NCI-H2171 (cell line): ENCODE measurements at places on chromosomes 1 and 21.

- no peak for DNase-seq
Measured at GRCh38 chr1:152067150-152067549, 21.7 kb downstream of the TCHHL1 start.

DNA sequence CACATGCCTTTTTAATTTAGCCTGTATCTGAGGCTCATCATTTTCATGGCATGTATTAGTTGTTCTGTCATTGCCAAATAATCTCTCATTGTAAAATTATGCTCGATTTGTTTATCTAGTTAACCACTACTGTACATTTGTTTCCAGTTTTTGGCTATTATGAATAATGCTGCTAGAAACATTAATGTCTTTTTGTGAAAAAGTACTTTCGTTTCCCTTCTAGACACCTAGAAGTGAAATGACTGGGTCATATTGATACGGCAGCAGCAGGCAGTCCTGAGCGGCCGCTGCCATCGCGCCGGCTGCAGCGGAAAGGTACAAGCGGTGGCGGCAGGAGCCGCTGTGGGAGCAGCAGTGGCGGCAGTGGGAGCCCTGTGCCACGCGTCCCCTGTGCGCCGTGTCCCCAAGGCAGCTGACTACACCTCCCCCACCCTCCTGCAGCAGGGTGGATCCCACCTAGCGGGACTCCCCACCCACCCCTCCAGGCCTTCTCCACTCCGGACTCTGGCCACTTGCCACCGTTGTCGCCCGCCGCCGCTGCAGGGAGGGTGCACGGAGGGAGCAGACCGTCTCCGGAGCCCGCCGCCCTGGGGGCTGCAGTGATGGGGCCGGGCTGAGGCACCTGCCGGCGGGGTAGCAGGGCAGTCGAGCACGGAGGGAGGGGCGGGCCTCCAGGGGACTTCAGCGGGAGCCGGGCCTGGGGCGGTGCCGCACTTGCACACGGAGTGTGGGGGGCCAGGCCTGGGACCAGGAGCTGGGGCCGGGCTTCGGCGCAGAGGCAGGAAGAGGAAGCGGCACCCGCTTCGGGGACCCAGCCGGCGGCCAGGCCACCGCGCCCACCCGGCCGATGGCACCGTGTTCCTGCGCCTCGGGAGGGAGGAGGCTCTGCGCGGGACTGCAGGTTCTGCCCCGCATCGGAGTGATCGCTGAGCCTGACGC, 66.8 kb upstream of the RGS7 start:
- peak; percentile 2 for DNase-seq

DNA sequence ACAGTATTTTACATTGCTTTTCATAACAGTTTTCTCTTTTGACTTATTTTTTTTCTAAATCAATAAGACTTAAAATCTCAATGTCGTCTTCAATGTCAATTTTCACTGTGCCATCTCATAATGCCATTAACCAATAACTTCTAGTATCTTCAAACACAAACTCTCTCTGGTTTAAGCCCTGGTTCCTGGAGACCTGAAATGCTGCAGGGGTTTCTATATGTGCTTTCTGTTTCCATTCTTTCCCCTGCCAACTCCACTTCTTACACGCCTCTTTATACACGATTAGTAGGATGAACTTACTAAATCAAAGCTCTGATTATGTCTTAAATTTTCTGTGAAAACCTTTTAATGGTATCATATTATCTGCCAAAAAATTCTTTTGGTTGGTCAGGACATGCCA, 191.4 kb downstream of the AMY1C start:
- no peak for DNase-seq

- DNase-seq = no peak
Measured at GRCh38 chr1:56218023-56218422, 361.3 kb downstream of the PLPP3 start.

- DNase-seq = no peak
Measured at GRCh38 chr1:32783851-32784250, 33.3 kb downstream of the YARS1 start.

DNA sequence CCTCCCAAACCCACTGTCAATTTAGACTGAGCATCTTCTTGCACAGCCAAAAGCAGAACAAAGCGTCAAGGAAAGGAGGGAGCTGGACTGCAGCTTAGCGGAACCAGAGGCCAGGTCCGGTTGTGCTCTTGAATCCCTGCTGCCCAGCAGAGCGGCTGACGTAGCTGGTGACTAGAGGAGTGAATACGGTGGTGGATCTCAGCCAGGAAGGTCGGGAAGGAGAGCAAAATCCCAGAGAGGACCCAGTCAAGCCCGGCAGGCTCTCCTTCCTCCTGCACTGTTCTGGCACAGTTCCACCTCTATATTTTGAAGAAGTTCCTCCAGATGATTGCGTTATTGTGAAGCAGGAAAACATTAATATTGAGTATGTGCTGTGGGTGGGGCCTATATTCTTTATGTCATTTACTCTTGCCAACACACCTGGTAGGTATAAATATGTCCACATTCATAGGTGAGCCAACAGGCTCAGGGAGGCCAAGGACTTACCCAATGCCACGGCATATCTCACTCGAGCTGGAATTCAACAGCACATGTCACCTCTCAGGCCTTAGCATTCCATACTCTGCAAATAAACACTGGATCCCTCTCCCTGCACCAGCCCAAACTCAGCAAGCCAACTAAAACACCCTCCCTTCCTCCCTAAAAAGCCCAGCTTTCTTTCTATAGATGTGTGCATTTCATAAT, 23.6 kb upstream of the ABCB10 start:
- DNase-seq = no peak

DNA sequence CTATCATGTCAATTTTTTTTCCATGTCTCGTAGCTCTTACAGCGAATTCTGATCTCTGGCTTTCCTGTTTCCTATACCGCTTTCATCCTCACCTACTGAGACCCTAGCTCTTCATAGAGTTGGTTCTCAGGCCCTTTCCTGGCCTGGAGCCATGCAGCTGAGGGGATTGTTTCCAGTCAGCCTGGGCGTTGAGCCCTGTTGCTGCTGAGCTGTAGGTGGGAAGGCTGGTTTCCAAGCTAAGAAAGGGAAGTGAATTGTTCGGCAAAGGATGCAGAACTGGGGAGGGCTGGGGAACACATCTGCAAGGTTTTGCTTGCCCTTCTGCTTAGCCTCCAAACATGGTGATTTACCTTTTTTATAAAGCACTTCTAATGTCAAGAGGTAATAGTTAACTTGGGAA, 41.5 kb downstream of the SPATA46 start:
- DNase-seq = no peak

- no peak for DNase-seq
Measured at GRCh38 chr1:54001591-54001990, 16.4 kb downstream of the LDLRAD1 start.

DNA sequence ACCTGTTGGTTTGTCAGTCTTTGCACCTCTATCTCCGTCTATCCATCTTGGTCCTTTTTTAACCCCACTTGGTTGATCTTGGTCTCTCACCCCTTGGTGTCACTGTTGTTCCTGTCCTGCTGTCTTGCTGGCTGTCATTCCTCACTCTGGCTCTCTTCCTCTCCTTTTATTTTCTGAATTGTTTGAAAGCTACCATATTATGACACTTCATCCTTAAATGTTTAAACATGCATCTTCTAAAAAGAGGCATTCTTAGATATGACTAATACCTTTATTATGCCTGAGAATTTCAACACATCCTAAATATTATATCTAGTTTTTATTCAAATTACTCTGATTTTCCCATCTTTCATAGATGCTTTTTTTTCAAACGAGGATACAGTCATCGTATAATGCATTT, 37.0 kb downstream of the BACH1 start:
- no peak for DNase-seq

GRCh38 chr1:246459221-246459620, 47.9 kb downstream of the SMYD3 start:
- DNase-seq = no peak

GRCh38 chr1:197400522-197400902, 132.5 kb downstream of the CRB1 start:
- DNase-seq = no peak

- DNase-seq = no peak
Measured at GRCh38 chr1:47507144-47507543, 69.3 kb downstream of the FOXD2 start.

GRCh38 chr1:186499571-186499970, 38.7 kb upstream of the PDC start:
- DNase-seq = no peak

- no peak for DNase-seq
Measured at GRCh38 chr1:80436851-80437250, 1363.9 kb upstream of the ADGRL2 start.
